Transverse colon (tissue), 4 donors: ENCODE measurements at places on chromosomes 2 and 18. TPM values are rescaled to one million over a fixed set of nuclear protein-coding genes. Genes with fewer than 3 reads are reported as not detected.

DNA sequence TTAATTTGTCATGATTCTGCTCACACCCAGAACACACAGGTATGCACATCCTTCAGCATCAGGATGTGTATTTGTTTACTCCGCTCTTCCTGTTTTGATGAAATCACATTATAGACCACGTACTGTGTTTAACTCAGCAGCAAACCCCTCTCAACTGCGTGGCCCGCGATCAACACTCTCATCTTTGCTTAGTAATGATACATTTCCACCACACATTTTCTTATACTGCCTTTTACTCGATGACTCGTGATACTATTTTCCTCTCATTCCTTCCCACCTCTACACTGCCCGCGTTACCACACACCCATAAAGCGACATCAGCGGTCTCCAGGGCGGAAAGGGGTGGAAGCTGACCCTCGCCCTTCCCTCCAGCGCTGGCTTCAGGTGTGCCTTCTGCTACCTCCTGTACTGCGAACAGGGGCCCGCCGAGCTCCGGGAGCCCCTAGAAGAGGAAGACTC lies 1.3 kb downstream of the NETO1 start:
- no peak overlapping the region for H3K27ac ChIP-seq
- H3K4me1 ChIP-seq: no peaks in the 10 kb centered on the region
- DNase-seq: no peak
- H3K27me3 ChIP-seq: peaks cover 41% of the 10 kb centered on the region
- no peaks in the 10 kb centered on the region for H3K36me3 ChIP-seq
- H3K4me3 ChIP-seq: no peak overlapping the region

GRCh38 chr2:135590619-135591260 lies 59.5 kb downstream of the R3HDM1 start:
- DNase-seq: no peak
- H3K4me3 ChIP-seq: no peak overlapping the region
- H3K4me1 ChIP-seq: no peaks in the 10 kb centered on the region
- no peak overlapping the region for H3K27ac ChIP-seq

GRCh38 chr2:81672923-81673322 lies 1368.4 kb upstream of the LRRTM1 start:
- H3K4me1 ChIP-seq: no peaks in the 10 kb centered on the region
- no peaks in the 10 kb centered on the region for H3K27me3 ChIP-seq
- no peak for DNase-seq
- H3K4me3 ChIP-seq: no peak overlapping the region
- no peak overlapping the region for H3K27ac ChIP-seq
- H3K36me3 ChIP-seq: no peaks in the 10 kb centered on the region

DNA sequence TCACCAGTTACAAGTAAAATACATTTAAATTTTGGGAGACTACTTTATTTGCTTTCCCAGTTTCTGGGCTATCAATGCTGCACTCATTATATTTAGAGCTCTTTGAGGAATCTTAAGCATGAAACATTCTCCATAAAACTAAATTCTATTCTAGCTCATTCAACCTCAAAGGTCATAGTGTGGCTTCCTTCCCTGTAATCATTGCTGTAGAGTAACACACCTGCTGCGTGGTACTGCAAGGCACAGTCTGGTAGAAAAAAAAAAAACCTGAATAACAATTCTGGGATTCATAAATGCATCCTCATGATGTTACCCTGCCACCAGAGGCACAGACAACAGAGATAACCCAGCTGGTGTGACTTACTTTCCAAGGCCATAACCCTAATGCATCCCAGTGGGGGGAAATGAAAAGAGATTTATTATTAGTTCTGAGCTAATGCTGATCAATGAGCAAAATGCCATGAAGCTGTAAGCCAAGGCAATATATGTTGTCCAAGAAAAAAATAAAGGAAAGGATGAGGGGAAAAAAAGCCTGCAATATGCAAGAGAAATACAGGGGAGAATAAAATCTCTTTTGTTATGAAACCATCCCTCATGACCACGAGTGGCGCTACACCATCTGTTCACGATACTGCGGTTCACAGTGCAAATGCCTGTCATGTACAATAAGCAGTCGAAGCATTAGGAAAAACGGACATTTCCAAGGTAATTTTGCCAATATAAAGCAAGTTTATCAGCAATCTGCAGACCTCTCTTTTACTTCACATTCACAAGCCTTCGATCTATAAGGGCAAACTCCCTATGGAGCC lies 1481.6 kb upstream of the PIK3C3 start:
- DNase-seq: no peak
- no peak overlapping the region for H3K27ac ChIP-seq
- H3K4me1 ChIP-seq: no peaks in the 10 kb centered on the region
- no peak overlapping the region for H3K4me3 ChIP-seq
- H3K36me3 ChIP-seq: no peaks in the 10 kb centered on the region
- no peaks in the 10 kb centered on the region for H3K27me3 ChIP-seq

Gene ARL5A
- 42.2 TPM for total RNA-seq

Gene ICOS
- total RNA-seq: 0.60 TPM

DNA sequence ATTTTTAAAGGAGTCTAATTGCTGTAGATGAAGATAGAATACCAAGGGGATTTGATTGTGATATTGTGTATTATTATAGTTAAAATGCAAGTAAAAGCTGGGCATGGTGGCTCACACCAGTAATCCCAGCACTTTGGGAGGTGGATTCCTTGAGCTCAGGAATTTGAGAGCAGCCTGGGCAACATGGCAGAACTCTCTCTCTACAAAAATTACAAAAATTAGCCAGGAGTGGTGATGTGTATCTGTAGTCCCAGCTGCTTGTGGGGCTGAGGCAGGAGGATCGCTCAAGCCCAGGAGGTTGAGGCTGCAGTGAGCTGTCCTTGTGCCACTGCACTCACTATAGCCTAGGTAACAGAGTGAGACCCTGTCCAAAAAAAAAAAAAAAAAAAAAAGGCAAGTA lies 687.0 kb downstream of the NUP35 start:
- no peaks in the 10 kb centered on the region for H3K4me1 ChIP-seq
- no peaks in the 10 kb centered on the region for H3K36me3 ChIP-seq
- no peak for DNase-seq
- no peak overlapping the region for H3K4me3 ChIP-seq

- peaks cover 18% of the 10 kb centered on the region for H3K4me1 ChIP-seq
- no peak for DNase-seq
- H3K27me3 ChIP-seq: no peaks in the 10 kb centered on the region
- peak overlapping the region; percentile 73 for H3K27ac ChIP-seq
Measured at GRCh38 chr2:8477552-8478470, 204.0 kb upstream of the ID2 start.

DNA sequence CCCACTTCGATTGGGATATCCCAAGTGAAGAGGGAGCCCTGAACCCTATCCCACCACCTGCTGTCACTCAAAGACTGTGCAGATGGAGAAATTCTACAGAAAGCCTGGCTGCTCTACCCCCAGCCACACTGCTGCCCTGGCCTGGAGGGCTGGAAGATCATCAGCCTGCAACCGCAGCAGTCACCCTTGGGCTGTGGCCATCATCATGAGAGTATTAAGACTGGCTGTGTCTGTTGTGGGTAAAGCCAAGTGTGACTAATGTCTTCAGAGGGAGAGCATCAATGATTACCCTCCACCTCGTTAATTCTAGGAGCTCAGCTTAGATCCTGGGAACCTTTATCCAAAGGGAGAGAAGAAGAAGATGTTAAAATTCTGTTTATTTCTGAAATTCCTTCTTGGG lies 221.5 kb downstream of the TFCP2L1 start:
- no peak overlapping the region for H3K27ac ChIP-seq
- H3K36me3 ChIP-seq: no peaks in the 10 kb centered on the region
- H3K4me1 ChIP-seq: no peaks in the 10 kb centered on the region
- no peak overlapping the region for H3K4me3 ChIP-seq
- DNase-seq: no peak

- H3K36me3 ChIP-seq: no peaks in the 10 kb centered on the region
- no peak overlapping the region for H3K4me3 ChIP-seq
- no peak overlapping the region for H3K27ac ChIP-seq
- no peaks in the 10 kb centered on the region for H3K4me1 ChIP-seq
Measured at GRCh38 chr18:66646609-66647008, 42.7 kb upstream of the CDH19 start.

- H3K4me3 ChIP-seq: no peak overlapping the region
- H3K4me1 ChIP-seq: peaks cover 8% of the 10 kb centered on the region
- H3K27me3 ChIP-seq: no peaks in the 10 kb centered on the region
- H3K36me3 ChIP-seq: no peaks in the 10 kb centered on the region
Measured at GRCh38 chr18:58967751-58968254, 103.1 kb downstream of the ZNF532 start.

Gene KHK
- total RNA-seq: 12.0 TPM

Gene REG1B
- total RNA-seq: not detected

Gene POTEJ
- not detected for total RNA-seq

Gene NPPC
- total RNA-seq: not detected

- no peaks in the 10 kb centered on the region for H3K4me1 ChIP-seq
- DNase-seq: no peak
- H3K27ac ChIP-seq: no peak overlapping the region
- no peak overlapping the region for H3K4me3 ChIP-seq
- no peaks in the 10 kb centered on the region for H3K27me3 ChIP-seq
- H3K36me3 ChIP-seq: no peaks in the 10 kb centered on the region
Measured at GRCh38 chr18:28080876-28081300, 96.0 kb downstream of the CDH2 start.

DNA sequence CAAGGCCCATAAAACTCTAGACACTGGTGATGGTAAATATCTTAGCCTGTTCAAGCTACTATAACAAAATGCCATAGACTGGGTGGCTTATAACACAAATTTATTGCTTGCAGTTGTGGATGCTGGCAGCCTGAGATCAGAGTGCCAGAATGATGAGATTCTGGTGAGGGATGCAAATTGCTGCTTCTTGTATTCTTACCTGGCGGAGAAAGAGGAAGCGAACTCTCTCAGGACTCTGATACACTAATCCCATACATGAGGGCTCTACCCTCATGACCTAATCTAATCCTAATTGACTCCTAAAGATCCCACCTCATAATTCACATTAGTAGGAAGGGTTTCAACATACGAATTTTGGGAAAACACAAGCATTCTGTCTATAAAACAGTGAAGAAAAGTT lies 4.6 kb upstream of the IER3IP1 start:
- H3K36me3 ChIP-seq: no peaks in the 10 kb centered on the region
- no peak overlapping the region for H3K27ac ChIP-seq
- H3K27me3 ChIP-seq: no peaks in the 10 kb centered on the region
- no peak for DNase-seq
- H3K4me3 ChIP-seq: no peak overlapping the region
- no peaks in the 10 kb centered on the region for H3K4me1 ChIP-seq

- H3K4me1 ChIP-seq: peaks cover 11% of the 10 kb centered on the region
- peaks cover 76% of the 10 kb centered on the region for H3K27me3 ChIP-seq
- H3K4me3 ChIP-seq: peak within 1 kb of the TSS; percentile 42
- H3K27ac ChIP-seq: no peak within 1 kb of the TSS
- DNase-seq: peak; percentile 33
Measured at GRCh38 chr2:68643011-68643873, at the start of gene PROKR1. Gene PROKR1 (plus strand): TSS chr2:68643579. CDS start chr2:68645822, 2,243 bp downstream.

DNA sequence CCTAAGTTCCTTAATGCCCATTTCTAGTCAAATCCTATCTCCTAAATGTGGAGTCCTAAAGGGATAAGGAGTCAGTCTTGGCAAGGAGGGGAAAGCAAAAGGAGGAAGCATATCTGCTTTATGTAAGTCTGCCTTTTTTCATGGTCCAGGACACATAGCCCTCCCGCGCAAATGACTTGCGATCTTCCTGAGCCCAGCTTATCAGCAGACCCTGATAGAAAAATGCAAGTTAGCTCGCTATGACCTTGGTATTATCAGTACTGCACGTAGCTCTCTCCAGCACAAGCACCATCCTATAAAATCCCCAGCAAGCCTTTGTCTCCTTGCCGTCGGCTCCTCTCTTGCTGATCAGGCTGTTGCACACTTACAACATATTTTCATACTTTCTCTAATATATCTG lies 281.4 kb upstream of the KCNH7 start:
- DNase-seq: no peak
- H3K27ac ChIP-seq: no peak overlapping the region
- H3K4me3 ChIP-seq: no peak overlapping the region
- no peaks in the 10 kb centered on the region for H3K36me3 ChIP-seq
- H3K4me1 ChIP-seq: no peaks in the 10 kb centered on the region

GRCh38 chr18:63253014-63253413 lies 66.6 kb downstream of the BCL2 start:
- no peaks in the 10 kb centered on the region for H3K27me3 ChIP-seq
- no peak for DNase-seq
- H3K4me3 ChIP-seq: no peak overlapping the region
- H3K4me1 ChIP-seq: peaks cover 35% of the 10 kb centered on the region

- DNase-seq: peak; percentile 60
- H3K36me3 ChIP-seq: no peaks in the 10 kb centered on the region
- peak overlapping the region; percentile 88 for H3K27ac ChIP-seq
- H3K27me3 ChIP-seq: no peaks in the 10 kb centered on the region
Measured at GRCh38 chr2:217934321-217935131, 68.3 kb downstream of the TNS1 start.

DNA sequence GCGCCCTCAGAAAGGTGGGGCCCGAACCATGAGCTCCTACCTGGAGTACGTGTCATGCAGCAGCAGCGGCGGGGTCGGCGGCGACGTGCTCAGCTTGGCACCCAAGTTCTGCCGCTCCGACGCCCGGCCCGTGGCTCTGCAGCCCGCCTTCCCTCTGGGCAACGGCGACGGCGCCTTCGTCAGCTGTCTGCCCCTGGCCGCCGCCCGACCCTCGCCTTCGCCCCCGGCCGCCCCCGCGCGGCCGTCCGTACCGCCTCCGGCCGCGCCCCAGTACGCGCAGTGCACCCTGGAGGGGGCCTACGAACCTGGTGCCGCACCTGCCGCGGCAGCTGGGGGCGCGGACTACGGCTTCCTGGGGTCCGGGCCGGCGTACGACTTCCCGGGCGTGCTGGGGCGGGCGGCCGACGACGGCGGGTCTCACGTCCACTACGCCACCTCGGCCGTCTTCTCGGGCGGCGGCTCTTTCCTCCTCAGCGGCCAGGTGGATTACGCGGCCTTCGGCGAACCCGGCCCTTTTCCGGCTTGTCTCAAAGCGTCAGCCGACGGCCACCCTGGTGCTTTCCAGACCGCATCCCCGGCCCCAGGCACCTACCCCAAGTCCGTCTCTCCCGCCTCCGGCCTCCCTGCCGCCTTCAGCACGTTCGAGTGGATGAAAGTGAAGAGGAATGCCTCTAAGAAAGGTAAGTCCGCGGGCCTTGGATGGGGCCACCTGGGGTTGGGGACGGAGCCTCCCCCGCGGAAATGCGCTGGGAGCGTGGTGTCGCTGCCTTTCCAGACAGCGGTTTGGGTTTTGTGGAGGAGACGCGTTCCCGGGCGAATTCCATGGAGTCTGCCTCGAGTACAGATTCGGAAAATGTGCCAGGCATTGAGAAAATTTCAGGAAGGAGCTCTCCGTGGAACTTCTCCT lies 559 bp downstream of the HOXD1 start:
- peaks cover 64% of the 10 kb centered on the region for H3K27me3 ChIP-seq
- peak overlapping the region; percentile 87 for H3K27ac ChIP-seq
- no peaks in the 10 kb centered on the region for H3K4me1 ChIP-seq
- H3K36me3 ChIP-seq: no peaks in the 10 kb centered on the region
- peak overlapping the region; percentile 67 for H3K4me3 ChIP-seq

GRCh38 chr2:85613717-85614515 lies 2.0 kb upstream of the C2orf68 start:
- no peaks in the 10 kb centered on the region for H3K36me3 ChIP-seq
- no peak for DNase-seq
- H3K4me3 ChIP-seq: no peak overlapping the region
- no peak overlapping the region for H3K27ac ChIP-seq
- H3K4me1 ChIP-seq: peaks cover 25% of the 10 kb centered on the region

- H3K4me1 ChIP-seq: peaks cover 3% of the 10 kb centered on the region
- no peaks in the 10 kb centered on the region for H3K27me3 ChIP-seq
- no peak overlapping the region for H3K27ac ChIP-seq
- H3K36me3 ChIP-seq: no peaks in the 10 kb centered on the region
- H3K4me3 ChIP-seq: no peak overlapping the region
Measured at GRCh38 chr2:217795067-217795466, 207.7 kb downstream of the TNS1 start.

- DNase-seq: no peak
- no peaks in the 10 kb centered on the region for H3K36me3 ChIP-seq
- no peaks in the 10 kb centered on the region for H3K27me3 ChIP-seq
- no peak overlapping the region for H3K27ac ChIP-seq
Measured at GRCh38 chr2:215571689-215572088, 135.8 kb upstream of the FN1 start.
